ENCODE measurements at places on chromosomes 11 and 22.

- DNase-seq: no peak
Measured at GRCh38 chr11:11074686-11075335, 217.0 kb upstream of the ZBED5 start.

GRCh38 chr11:22792497-22792896 lies 37.1 kb downstream of the SVIP start:
- DNase-seq: no peak

DNA sequence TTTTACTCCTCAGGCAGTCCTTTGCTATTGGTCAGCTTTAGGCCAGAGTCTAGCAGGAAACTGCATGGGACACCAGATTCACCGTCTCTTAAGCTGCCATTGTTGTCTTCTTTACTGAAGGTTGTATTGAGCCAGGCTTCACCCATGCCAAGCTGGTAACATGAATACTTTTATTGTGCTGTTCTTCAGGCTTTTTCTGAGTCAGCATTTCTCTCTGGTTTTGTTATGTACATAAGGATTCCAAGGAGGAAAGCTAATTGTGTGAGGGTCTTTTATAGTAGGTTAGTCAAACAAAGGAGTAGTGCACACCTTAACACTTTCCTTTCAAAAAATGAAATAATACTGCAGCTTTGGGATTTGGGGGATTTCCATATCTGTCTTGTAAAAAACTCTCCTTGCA lies 252.8 kb downstream of the JRKL start:
- DNase-seq: no peak

DNA sequence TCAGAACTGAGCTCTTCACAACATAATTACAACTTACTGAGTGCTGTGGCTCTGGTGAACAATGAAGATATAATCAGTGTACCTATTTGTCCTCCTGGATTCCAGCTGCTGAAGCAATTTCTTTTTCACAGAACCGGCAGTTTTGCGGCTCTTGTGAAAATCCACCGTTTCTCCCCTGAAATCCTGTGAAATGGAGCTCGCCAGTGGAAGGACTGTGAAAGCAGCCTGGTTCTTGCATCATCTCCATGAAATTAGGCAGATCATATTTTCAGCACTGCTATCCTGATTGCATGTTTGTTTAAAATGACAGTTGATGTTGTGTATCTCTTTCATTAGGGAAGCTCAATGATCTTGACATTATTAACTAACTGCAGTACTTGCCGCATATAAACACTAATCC lies 120.2 kb upstream of the SNX19 start:
- no peak for DNase-seq

DNA sequence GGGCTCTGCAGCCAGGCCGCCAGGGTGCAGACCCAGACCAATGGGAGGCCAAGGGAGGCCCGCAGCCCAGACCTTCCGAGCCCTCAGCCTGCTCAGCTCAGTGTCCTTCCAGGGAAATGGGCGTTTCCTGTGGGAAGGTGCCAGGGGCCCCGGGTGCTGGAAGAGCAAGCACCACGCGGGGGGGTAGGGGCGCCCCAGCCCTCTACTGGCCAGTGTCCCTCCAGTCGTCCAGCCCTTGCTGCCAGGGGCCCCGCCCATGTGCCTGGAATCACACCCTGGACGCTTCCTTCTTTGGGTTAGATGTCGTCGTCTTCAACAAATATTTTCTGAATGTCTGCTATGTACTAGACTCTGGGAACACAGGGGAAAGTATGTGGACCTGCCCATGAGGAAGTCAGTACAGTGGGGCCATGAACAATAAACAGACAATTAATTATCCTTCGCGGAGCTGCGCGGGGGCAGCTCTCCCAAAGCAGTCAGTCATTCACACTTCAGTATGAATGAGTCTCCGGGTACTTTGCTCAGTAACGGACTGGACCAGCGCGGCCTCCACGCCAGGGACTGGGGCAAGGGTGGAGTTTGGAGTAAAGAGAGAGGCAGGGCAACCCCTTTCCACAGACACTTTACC lies 60.2 kb downstream of the CDKN1C start:
- no peak for DNase-seq

- no peak for DNase-seq
Measured at GRCh38 chr22:19331975-19332374, 40.5 kb upstream of the CLTCL1 start.

DNA sequence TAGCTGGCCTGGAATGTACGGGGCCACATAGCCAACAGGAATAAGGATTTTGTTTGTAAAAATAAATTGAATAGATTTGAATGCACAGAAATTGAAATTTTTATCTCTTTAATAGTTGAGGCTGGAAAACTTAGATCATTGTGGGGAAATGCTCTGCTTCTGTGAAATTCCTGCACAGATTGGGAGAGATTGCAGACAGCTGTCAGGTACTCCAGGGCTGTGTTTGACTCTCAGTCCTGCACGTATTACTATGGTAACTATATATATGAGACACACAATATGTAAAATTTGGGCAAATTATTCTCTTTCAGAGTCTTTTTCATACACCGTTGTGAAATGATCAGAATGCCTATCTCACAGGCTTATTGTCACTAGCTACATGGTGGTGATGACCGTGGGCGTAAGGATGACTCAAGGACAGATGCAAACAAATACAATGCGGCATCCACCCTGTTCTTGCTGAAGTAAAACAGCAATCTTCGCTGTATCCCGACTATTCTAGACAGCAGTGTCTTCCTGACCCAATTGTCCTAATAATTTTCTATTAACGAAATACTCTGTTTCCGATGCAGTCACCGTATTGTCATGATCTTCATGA lies 79.4 kb downstream of the ZC3H12C start:
- DNase-seq: no peak

GRCh38 chr11:69343401-69344321 lies 49.7 kb downstream of the MYEOV start:
- no peak for DNase-seq

DNA sequence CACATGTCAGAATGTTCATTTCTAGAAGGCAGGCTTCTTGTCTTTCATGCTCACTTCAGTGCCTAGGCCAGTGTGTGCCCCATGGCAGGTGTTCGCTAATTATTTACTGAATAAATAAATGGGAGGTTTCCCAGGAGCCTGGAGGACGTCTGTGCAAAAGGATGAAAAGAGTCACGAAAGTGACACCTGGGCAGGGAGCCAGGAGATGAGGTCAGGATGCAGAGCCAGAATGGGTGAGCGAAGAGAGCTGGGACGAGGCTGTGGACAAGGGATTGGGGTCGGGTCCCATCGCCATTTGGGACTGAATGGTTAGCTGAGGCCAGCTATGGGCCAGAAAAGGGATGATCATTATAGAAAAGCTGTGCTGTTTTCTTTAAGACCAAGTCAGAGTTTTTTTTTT lies 560.4 kb downstream of the TBC1D22A start:
- no peak for DNase-seq

- no peak for DNase-seq
Measured at GRCh38 chr11:108160970-108161566, 39.7 kb downstream of the ACAT1 start.
